IMR-90 (cell line): ENCODE measurements at places on chromosomes 11 and 22. TPM values are rescaled to one million over a fixed set of nuclear protein-coding genes. Genes with fewer than 3 reads are reported as not detected.

OR2AG1 gene
- not detected in 2 replicates for total RNA-seq

BRMS1 gene
- total RNA-seq: 57.9 and 67.2 TPM in 2 replicates

INS gene
- not detected in 2 replicates for total RNA-seq

MRGPRX4 gene
- under 0.01 TPM in 1 of 2 replicates, not detected in the other for total RNA-seq

FIBIN gene
- 5.7 and 7.5 TPM in 2 replicates for total RNA-seq

SOX10 gene
- total RNA-seq: not detected in 2 replicates

SEPTIN3 gene
- total RNA-seq: under 0.01 and 0.18 TPM in 2 replicates

TRIM6 gene
- total RNA-seq: 3.9 and 5.0 TPM in 2 replicates

TEX54 gene
- not detected in 2 replicates for total RNA-seq

MMP7 gene
- not detected in 2 replicates for total RNA-seq

MMP8 gene
- total RNA-seq: under 0.01 and 0.18 TPM in 2 replicates

ABCC8 gene
- not detected in 2 replicates for total RNA-seq

HOATZ gene
- total RNA-seq: not detected in 2 replicates

MSANTD4 gene
- 18.8 and 30.3 TPM in 2 replicates for total RNA-seq

TCN2 gene
- 0.56 and 1.3 TPM in 2 replicates for total RNA-seq

NLRP14 gene
- under 0.01 TPM in 2 replicates for total RNA-seq

C11orf52 gene
- total RNA-seq: 0.28 and 0.90 TPM in 2 replicates

SAA2 gene
- total RNA-seq: not detected in 2 replicates

GRM5 gene
- total RNA-seq: under 0.01 TPM in 2 replicates

DEUP1 gene
- not detected in 2 replicates for total RNA-seq

OR5B12 gene
- total RNA-seq: not detected in 2 replicates

RTN4RL2 gene
- not detected in 2 replicates for total RNA-seq

ADM gene
- total RNA-seq: 328 and 559 TPM in 2 replicates

CABP2 gene
- total RNA-seq: not detected in 2 replicates

HINFP gene
- 8.1 and 9.1 TPM in 2 replicates for total RNA-seq

CDCA5 gene
- 9.1 and 10.0 TPM in 2 replicates for total RNA-seq

TEAD1 gene
- 69.2 and 95.5 TPM in 2 replicates for total RNA-seq

FADS3 gene
- total RNA-seq: 38.0 and 54.5 TPM in 2 replicates

ACTN3 gene
- under 0.01 TPM in 2 replicates for total RNA-seq

OR51T1 gene
- total RNA-seq: not detected in 2 replicates

RAB36 gene
- 2.5 and 3.6 TPM in 2 replicates for total RNA-seq

OR10A2 gene
- total RNA-seq: not detected in 2 replicates

ACAD8 gene
- 9.7 and 11.1 TPM in 2 replicates for total RNA-seq
